Cortex of kidney (tissue), 1 donor: ENCODE measurements at places on chromosomes 2 and 18.

DNA sequence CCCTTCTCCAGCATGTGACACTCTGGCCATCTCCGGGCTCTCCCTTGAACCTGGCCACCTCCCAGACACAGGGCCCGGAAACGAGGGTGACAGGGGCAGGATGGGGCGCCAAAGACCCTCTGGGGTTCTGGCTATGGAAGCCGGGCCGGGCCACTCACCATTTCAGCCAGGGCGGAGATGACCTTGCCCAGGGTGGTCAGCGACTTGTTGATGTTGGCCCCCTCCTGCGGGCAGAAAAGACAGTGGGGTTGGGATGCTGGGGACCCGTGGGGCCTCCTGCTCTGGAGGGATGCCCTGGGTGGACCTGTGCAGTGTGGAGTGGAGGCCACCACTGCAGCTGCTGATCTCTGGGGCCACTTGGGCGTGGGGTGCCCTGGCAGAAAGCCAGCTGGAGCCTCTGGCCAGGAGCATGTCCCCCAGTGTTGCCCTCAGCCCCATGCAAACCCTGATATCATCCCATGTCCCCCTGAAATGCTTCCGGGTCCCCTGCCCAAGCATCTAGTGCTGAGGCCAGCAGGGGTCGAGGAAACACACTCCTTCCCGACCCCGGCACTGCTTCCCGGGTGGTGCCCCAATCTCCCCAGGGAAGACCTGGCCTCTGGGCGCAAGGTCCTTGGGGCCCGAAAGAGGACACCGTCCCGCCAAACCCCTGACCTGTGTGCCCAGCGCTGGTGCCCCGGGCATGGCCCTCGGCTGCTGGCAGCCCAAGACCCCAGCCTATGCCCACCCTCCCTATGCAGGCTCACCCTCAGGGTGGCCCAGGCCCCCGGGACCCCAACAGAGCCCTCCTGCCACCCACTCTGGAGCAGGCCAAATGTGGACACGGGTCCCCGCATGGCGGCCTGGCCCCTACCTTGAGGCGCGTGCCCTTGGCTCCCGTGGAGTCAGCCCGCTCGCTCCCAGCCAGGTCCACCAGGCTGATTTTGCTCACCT is 36.9 kb downstream of the KIF1A start:
- DNase-seq = no peak

DNA sequence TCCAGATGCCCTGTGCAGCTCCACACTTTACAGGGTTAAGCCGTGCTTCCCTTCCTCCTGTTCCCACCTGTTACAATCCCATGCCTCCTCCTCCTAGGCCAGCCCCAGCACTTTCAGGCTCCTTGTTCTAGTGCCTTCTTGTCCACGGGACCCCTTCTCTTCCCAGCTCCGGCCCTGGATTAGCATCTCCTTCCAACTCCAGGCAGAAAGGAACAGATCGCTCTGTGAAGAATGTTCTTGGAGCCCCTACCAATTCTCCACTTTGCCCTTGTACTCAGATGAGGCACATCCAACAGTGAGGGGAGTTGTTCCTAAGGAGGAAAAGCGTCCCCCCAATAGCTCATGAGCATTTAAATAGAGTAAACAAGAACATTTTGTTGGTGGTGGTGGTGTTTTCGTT is 72.7 kb downstream of the CABLES1 start:
- no peak for DNase-seq

DNA sequence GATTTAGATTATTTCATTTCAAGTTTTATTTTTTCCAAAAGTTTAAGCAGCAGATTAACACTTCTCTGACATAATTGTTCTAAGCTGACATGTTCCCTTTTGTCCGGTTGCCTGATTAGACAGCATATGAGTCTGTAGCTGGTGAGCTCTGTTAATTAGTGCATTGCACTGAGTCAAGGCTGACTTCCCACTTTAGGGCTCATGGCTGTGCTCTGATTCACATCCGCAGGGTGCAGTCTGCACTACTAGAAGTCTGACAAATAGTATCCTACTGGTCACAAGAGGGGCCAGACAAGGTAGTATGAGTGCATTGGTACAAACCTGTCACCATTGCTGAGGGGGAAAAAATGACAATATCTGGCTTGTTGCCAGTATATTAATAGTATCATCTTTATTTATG is 443.9 kb upstream of the ZNF804A start:
- no peak for DNase-seq

- DNase-seq = no peak
Observed at GRCh38 chr18:7760967-7761948, 194.1 kb downstream of the PTPRM start.

- DNase-seq = no peak
Observed at GRCh38 chr2:224951723-224952481, 90.4 kb downstream of the DOCK10 start.

DNA sequence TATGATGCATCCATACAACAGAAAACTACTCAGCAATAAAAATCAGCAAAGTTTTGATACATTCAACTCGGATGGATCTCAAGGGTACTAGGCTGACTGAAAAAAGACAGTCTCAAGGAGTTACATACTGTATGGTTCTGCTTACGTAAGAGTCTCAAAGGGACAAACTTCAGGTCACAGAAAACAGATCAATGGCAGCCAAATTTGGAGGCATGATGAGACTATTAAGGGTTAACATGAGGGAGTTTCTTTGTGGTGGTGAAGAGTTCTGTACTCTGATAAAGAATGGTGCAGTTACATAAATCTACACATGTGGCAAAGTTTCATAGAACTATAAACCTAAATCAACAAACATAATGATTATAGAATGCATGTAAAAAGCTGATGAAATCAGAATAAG is 81.4 kb downstream of the COBLL1 start:
- DNase-seq = no peak

GRCh38 chr2:136098441-136098840 is 19.5 kb downstream of the CXCR4 start:
- no peak for DNase-seq

GRCh38 chr18:35747894-35748472 is 166.4 kb downstream of the GALNT1 start:
- DNase-seq = no peak

DNA sequence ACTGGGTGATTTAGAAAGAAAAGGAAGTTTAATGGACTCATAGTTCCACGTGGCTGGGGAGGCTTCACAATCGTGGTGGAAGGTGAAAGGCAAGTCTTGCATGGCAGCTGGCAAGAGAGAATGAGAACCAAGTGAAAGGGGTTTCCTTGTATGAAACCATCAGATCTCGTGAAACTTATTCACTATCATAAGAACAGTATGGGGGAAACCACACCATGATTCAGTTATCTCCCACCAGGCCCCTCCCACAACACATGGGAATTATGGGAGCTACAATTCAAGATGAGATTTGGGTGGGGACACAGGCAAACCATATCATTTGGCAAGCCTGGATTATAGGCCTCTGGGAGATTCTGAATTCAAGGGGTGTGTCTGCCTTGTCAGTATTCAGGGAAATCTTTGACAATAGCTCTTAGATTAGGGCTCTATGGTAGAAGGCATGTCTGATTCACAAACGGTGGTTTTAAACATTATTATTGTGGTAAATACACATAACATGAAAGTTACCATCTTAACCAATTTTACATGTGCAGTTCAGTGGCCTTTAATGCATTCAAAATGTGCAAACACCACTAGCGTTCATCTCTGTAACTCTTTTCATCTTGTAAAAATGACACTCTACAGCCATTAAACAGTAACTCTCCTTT is 15.3 kb upstream of the PLB1 start:
- DNase-seq = no peak

DNA sequence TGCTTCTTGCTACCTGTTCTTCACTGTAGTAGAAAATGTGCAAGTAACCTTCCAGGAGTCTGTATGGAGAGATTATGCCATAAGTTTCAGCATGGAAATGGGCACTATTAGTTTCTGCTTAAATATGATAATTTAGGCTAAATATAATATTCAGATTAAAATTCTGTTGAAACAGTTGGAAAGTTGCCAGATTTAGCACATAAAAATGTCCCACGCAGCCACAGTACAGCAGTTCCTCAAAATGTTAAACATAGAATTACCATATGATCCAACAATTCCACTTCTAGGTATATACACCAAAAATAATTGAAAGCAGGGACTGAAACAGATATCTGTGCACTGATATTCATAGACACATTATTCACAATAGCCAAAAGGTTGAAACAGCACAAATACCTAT is 121.2 kb downstream of the NRP2 start:
- no peak for DNase-seq

DNA sequence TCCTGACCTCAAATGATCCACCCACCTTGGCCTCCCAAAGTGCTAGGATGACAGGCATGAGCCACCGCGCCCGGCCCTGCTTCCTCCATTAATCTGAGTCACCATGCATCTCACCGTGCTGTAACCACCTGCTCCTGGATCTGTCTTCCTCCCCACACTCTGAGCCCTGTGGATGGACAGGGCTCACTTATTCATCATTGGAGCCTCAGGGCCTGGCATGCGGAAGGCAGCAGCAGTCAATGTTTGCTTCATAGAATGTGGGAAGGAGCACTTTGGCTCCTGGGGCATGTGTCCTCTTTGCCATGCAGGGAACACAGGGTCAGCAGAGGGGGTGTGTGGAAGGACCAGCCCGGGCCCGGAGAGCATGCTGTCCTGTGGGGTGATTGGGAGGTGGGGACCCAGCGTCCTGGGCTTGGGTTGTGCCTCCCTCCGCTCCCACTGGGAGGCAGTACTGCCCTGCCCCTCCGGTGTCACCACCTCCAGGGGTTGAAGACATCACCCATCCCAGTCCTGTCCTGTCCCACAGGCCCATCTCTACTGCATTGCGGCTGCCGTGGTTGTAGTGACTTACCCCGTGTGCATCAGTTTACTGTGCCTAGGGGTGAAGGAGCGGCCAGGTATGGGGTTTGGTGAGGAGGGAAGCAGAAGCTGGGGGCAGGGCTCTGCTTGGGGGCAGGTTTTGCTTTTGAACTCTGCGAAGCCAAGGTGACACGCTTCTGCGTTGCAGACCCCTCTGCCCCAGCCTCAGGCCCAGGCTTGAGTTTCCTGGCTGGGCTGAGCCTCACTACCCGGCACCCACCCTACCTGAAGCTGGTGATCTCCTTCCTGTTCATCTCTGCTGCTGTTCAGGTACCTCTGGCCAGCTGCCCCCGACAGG is 11.5 kb downstream of the MFSD2B start:
- no peak for DNase-seq

DNA sequence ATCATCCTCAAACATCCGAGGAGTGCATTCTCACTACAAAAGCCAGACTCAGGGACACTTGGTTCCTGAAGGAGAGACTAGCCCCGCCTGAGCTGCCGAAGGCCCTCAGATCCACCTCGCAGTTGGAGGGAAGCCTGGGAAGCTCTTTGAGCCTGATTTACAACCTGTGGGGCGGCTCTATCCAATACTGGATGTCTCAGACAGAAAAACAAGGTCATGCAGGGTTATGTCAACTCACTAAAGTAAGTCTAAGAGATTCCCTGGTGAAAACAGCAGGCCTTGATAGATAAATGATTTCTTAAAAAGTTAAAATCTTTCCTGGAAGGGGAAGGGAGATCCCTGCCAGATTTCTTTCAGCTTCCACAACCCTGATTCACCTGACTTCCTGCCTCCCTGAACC is 284.3 kb downstream of the CYP26B1 start:
- no peak for DNase-seq

DNA sequence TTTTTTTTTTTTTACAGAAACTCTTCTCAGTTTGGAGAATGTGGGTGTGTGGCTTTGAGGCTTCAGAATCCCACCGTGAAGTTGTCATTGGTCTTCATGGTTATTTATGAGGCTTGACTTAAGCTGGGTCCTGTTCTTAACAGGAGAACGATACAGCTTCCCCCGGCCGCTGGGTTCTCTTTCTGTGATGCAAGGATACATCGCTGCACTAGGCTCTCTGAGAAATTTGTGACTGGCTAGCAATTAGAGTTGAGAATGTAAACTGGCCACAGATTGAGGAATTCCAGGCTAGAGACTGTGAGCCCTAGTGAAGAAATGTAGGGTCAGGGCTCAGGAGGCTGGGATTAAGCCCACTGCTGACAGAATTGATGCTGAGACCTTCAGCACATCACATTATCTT is 29.8 kb downstream of the MGAT5 start:
- no peak for DNase-seq

DNA sequence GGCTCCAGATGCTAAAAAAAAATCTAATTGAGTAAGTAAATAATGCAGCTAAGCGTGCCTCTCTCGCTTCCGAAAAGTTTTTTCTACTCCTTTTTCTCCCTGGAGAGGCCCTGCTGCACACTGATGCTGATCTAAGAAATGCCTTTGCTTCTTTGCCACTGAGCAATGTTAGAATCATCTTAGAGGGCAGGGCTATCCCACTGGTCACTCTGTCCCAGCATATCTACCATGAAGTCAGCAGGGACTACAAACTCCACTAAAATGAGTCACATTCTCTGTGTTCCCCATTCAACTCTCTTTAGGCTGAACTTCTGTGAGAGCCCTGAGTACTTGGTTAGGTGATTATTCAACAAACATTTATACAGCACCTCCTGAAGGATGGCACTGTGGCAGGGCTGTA is 127.6 kb upstream of the LYPD1 start:
- no peak for DNase-seq

DNA sequence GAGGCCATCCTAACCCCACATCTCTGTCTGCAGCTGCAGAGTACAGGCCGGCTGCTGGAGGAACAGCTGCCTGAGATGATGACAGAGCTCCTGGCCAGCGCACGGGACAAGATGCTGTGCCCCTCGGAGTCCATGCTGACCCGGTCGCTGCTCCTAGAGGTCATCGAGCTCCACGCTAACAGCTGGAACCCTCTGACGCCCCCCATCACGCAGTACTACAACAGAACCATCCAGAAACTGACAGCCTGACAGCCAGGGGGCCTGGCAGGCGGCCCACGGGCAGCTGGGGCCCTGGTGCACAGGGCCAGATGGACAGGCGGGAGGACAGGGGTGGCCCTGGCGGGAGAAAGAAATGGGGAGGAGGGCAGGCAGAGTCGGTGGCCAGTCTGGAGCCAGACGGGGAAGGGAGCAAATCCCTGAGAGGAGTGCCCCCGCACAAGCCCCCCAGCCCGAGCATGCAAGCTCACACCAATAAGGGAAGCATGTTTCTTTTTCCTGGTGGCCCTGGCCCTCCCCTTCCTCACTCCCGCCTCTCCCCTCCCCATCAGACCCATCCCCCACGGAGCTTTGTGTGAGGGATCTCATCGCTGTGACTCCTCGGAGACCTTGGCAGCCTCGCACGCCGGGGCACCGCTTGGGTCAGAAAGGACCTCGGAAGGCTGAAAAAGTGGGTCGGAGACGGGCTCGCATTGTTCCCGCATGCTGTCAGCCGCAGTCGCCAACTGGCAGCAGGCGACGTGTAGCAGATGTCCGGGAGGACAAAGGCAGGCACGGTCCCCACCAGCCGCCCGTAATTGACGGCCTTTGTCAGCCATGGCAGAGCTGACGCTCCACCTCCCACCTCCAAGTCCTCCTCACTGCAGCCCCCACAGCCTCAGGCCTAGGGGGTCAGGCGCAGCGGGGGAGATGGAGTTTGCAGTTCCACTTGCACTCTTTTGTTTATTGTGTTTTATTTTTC is 91.2 kb downstream of the SMAD7 start:
- no peak for DNase-seq
